ENCODE measurements at places on chromosomes 11 and 22.

DNA sequence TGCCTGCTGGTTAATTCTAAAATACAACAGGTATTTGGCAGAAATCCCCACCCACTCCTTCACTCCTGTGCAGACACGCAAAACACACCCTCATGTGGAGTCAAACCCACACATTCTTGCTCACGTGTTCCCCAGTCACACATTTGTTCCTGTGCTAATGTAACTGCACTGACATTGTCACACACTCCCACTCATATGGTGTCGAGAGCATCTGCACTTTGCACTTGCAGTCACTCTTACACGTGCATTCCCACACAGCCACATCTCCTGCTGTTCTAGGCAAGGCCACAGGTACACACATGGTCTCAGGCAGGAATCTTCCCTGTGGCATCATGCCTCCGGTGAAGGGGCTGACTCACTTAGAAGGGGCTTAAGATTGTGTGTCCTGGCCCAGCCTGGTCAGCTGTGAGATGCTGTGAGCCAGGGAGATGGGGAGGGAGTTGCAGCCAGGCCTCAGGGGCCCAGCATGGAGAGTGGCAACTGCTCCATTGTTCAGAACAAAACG, 395.0 kb downstream of the TENM4 start:
- DNase-seq: no peak

DNA sequence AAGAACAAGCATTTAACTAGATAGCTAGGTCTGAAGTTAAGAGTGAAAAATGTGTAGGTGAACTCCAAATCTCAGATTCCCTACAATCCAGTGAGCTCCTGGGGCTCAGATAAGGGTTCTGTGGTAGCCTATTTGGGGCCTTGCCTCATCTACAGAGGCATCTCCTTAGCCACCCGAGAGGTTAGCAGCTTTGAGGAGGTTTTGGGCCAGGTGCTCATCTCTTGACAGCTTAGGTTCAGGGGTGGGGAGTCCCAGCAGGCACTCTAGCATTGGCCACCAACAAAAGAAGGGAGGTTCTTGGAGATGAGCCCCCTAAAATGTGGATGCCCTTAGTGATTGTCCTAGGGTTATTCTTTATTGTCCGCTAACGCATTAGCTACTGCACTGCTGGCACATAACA, 184.4 kb upstream of the B3GAT1 start:
- no peak for DNase-seq

- no peak for DNase-seq
Observed at GRCh38 chr11:17779861-17780594, 45.4 kb downstream of the KCNC1 start.

- DNase-seq: no peak
Observed at GRCh38 chr11:102836290-102836875, 7.0 kb downstream of the MMP3 start.

DNA sequence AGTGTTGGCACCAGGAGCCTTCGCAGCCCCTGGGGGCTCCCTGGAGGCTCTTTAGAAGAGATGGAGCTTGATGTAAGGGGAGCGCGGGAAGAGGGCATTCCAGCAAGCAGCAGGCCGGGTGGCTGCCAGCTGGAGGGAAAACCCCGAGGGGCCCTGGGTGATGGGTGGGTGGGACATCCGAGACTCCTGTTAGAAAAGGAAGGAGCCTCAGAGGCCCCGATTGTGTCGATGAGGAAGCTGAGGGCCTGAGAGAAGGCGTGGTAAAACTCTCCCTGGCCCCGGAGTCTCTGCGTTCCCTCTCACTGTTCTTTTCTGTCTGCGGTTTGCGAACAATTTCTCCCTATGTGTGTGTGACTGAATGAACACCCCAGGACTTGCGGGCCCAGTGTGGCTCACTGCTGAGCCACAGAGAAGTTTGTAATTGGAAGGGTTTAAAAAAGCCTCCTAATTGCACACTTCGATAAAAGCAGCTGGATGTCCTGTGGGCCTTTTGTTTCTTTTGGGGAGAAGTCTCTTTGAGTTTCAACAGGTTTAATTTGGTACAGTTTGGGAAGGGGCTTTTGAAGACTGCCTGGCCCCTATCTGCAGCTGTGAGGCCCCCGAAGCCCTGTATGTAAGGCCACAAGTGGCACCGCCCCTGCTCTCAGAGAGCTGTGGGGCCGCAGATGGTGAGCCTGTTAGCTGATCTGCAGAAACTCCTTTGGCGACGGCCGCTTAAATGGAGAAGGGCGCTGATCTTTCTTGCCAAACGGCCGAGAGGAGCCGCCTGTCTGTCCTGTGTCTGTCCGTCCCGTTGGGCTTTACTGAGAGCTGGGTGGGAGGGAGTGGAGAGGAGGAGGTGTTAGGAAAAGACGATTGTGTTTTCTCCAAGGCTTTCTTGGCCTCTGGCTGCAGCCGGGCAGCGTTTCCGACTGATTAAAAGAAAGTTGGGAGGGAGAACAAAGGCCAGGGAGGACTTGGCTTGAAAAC, 2.0 kb downstream of the FBLN1 start:
- DNase-seq: no peak

DNA sequence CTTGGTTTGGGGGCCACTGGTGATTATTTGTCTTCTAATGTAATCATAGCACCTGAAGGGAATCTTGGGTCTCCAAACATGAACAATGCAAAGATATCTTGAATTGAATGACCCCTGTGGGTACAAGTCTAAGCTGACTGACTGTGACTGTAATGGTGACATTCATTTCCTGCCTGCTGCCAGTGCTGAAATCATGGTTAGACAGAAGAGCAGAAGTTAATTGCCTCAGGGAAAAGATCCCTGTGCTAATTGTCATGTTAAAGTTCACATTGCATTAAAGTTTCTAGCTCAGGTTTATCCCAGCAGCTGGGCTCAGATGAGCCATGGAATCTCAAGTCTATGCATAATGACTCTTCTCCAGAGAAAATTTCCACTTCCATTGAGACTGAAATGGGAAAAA, 772.0 kb downstream of the ETS1 start:
- no peak for DNase-seq

DNA sequence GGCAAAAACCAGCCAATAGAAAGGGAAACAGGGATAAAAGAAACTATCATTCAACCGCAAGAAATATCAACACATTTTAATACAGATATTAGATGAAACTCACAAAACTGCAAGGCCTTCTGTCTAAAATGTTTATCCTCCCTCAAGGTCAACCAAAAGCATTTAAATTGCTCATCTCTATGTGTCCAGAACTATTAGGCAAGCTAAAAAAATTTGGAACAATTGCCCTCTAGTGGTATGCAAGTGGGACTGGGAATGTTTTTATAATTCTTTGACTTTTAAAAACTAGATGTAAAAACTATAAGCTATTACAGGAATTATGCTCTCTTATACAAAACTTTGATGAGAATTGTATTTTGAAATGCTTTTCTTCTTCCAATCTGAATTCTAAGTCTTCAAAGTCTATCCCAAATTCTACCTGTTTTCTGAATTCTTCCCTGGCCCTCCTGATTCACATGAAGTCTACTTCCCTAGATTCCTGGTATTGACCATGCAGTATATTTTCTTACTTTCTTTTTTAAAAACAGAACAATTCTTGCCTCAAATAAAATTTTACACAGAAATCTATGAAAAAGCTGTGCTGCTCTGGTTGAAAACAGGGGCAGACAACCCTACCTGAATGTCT, 4.9 kb downstream of the CWC15 start:
- no peak for DNase-seq

DNA sequence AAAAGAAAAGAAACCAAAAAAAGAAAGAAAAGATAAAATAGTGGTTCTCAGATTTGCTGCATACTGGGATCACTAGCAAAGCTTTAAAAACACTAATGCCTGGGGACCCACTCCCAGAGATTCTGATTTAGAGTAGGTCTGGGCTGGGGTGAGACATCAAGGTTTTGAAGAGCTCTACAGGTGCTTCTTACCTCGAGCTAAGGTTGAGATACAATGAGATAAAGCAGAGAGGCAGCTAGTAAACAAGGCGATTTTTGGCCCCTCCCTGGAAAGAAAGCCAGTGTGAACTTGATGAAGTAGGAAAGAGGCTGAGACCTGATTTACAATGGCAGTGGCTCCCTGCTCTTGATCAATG, 327.6 kb upstream of the CCDC90B start:
- DNase-seq: no peak

DNA sequence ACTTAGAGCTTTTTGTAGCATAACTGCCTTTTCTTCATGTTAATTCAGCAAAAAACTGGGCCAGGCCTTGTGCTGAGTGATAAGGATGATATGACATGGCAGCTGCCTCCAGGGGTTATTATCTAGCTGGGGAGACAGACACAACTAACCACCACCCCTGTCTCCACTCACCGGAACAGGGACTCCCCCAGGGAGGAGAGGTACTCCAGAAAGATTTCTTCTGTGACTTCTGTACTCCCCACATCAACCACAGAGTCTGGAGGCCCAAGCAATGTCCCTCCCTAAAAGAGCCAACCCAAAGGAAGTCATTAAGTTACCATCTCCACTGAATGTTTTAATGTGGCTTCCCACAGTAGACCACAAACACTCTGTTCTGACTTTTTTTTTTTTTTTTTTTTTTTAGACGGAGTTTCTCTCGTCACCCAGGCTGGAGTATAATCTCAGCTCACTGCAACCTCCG, 14.3 kb upstream of the PMM1 start:
- DNase-seq: peak; percentile 69

GRCh38 chr11:34928960-34929680, 12.7 kb downstream of the PDHX start:
- no peak for DNase-seq

- DNase-seq: no peak
Observed at GRCh38 chr22:33110562-33111163, 52.5 kb upstream of the SYN3 start.

- DNase-seq: no peak
Observed at GRCh38 chr11:131157678-131158077, 212.7 kb upstream of the NTM start.

DNA sequence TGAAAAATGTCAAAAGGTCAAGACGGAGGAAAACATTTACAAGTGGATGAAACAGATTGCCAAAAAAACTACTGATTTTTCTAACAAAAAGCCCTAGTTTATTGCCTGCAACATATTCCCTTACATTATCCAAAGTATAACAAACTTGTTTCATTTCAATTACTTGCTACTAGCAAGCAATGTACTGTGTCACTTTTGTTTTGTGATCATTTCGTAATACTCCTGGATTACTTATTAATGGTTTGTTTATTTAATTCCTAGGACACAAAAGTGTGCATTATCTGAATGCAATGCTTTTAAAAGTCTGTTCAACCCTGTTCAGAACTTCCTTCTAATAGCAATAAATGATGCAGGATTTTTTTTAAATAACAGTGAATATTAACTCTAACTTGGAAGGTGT, 50.9 kb downstream of the CCDC34 start:
- no peak for DNase-seq

- no peak for DNase-seq
Observed at GRCh38 chr11:11860103-11860979, 18.6 kb downstream of the USP47 start.

DNA sequence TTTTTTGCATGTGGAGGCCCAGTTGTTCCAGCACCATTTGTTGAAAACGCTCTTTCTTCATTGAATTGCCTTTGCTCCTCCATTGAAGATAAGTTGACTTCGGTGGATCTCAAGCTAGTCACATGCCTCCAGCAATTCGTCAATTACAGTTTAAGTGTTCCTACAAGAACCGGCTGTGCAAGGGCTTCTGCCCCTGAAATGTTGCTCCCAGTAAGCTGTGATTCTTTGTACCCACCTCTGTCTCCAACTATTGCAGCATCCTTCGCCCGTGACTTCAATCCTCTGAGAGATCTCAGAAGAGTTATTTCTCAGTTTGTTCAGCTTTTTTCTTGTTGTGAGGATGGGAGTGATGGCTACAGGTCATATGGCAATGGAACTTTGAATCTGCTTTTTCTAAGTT, 194.2 kb upstream of the B3GAT1 start:
- no peak for DNase-seq

DNA sequence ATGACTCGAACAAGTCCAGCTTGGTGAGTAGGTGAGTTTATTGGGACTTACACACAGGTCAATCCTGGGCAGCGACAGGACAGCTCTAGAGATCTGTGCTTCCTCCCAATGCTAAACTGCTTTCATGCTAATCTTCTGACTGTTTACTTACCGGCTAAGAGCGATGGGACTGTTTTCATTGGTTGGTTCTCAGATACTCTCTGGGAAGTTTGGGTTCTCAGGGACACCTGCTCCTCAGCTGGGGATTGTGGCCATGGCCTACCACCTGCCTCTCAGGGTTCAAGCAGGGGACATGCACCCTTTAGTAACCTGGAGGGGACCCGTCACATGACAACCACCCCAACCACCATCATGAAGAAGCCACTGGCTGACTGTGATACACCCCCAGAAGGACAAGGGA, 13.1 kb downstream of the APOL2 start:
- DNase-seq: no peak

- no peak for DNase-seq
Observed at GRCh38 chr11:2931771-2932738, 2.8 kb upstream of the PHLDA2 start.

DNA sequence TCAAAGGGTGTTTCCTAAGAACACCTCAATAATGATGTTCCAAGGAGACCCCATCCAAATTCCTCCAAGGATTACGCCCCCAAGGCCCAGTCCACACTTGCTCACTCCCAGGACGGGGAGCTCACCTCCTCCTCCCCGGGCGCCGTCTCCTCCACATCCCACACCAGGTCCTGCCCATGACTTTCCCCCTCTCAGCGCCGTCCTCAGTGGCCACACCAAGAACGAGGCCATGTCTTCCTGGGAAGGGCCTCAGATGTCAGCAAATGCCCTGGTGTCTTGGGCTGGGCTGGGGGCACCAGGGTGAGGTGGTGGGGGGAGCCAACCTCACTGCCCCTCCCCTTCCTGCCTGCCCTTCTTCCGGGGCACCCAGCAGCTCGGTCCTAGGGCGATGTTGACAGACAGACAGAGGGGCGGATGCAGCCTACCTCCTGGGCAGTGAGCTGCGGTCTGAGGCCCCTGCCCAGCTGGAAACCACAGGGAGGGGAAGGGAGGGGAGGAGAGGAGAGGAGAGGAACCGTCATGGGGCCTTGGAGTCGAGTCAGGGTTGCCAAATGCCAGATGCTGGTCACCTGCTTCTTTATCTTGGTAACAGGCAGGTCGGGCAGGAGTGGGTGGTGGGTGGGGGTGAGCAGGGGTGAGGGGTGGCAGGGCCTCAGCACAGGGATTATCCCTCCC, at the start of the genes C11orf21 and TSPAN32:
C11orf21 (minus strand) TSS at position 288 of the 675 bp plus-strand sequence; CDS start at position 178, 110 bp downstream.
TSPAN32 (plus strand) TSS at position 383 of the 675 bp plus-strand sequence; CDS start at position 520, 137 bp downstream.
- DNase-seq: peak; percentile 64

DNA sequence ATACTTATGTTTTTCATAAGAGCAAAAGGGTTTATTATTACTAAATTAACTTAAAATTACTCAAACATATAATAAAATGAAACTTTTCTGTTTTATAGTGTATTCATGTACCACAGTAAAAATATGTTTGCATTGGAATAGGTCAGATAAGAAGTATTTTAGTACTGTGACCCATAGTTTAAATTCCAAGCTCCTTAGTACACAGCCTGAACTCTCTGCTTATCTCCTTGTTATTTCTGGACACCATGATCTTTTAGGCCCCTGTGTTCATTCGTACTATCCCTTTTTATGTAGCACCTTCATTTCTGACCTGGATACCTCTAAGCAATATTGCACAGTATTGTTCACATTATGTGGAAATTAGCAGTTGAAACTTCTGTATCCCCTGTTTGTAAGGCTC, 296.7 kb upstream of the SYN3 start:
- DNase-seq: no peak

All from effector memory CD4-positive, alpha-beta T cell (primary cell).